ENCODE measurements at places on chromosomes 2 and 18. TPM values are rescaled to one million over a fixed set of nuclear protein-coding genes. Genes with fewer than 3 reads are reported as not detected.

DNA sequence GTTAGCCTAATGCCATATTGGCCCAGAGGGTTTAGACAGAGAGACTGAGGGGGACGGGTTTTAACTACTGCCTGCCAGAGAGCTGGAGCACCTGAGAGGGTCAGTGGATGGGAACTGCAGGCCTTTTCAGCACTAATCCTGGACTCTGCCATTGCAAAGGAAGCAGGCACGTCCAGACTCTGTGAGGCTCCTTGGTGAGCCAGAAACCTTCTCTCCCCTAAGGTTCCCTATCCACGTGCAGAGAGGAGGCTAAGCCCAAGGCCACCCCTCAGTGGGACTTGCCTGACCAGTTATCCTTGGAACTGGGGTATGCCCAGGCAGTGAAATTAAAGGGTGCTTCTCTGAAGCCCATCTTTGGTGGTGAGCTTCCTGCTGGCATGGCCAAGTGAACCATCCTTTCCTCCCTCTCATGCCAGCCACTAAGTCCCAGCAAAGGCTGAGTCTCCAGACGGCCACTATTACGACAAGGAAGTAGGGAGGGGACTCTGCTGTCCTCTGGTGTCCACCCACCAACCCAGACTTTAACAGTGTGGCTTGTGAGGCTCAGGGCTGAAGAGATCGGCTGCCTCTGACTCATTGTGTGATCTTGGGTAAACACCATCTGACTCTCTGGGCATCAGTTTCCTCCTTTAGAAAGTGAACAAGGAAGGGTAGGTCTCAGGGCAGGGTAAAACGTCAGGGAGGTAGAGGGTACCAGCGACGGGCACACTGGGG lies 3.9 kb upstream of the MLPH start:
- no peak for DNase-seq

GRCh38 chr2:15457868-15458267 lies 103.3 kb downstream of the NBAS start:
- no peak for DNase-seq

DNA sequence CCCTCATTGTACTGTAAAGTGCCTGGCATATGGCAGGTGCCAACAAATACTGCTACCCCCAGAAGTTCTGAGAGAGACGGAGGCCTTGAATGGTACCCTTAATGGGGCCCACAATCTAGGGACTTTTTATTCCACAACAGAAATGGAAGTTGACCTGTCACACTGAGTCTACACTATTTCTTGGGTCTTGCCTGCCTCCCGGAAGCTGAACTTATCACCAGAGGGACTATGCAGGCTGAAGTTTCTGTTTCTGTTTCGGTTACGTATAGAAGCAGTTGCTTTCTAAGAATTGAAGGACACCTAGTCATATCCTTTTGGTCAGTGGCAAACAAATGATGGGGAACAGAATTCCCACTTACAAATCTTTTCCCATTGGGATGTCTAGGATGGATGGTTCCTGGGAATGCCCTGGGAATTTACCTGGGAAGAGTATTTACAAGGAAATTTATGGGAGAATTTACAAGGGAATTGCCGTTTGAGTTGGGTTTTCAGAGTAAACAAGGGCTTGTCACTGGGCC lies 74.2 kb downstream of the HS1BP3 start:
- DNase-seq = no peak

DNA sequence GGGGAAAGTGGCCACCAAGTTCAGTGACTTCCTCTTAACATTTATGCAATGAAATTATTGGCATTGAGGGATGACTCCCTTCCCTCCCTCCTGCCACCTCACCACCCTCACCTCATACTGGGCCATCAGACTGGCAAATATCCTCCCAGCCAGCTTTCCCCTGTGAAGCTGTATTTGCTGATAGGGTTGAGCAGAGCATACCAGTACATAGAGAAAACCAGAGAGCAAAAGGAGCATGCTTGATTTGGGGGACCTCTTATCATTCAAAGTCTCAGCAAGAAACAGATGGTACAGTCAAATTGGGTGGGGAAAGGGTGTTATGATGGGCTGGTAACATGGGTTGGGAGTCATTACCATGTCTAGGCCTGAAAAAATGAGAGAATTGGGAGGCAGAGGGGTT lies 19.1 kb upstream of the B3GNT2 start:
- DNase-seq = no peak

GRCh38 chr18:10057401-10057893 lies 143.6 kb downstream of the VAPA start:
- no peak for DNase-seq

DNA sequence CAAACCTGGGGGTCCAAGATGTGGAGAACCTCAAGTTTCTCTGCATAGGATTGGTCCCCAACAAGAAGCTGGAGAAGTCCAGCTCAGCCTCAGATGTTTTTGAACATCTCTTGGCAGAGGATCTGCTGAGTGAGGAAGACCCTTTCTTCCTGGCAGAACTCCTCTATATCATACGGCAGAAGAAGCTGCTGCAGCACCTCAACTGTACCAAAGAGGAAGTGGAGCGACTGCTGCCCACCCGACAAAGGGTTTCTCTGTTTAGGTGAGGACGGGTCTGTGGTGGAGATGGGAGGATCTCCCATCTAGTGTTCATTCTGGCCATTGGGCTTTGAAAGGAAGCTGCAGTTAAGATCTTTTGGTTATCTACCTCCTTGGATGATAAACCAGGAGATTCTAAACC lies 2.9 kb downstream of the CASP10 start:
- no peak for DNase-seq

GRCh38 chr18:68854786-68855391 lies 57.0 kb downstream of the CCDC102B start:
- DNase-seq = no peak

GRCh38 chr2:9276074-9276473 lies 69.5 kb downstream of the ASAP2 start:
- DNase-seq = no peak

The HADHB gene
- total RNA-seq = 117 TPM

The ERLEC1 gene
- total RNA-seq = 86.1 TPM

The NPPC gene
- total RNA-seq = not detected

The PROKR1 gene
- total RNA-seq = not detected

The PSTPIP2 gene
- total RNA-seq = 7.5 TPM

The SCN9A gene
- total RNA-seq = 6.5 TPM

The ATG4B gene
- 173 TPM for total RNA-seq

The ANKRD53 gene
- total RNA-seq = not detected
